ENCODE measurements at places on chromosomes 11 and 22.

- peak; percentile 85 for DNase-seq
- no peak overlapping the region for H3K27ac ChIP-seq
- H3K27me3 ChIP-seq = no peaks in the 10 kb centered on the region
- no peaks in the 10 kb centered on the region for H3K36me3 ChIP-seq
- H3K4me1 ChIP-seq = peaks cover 4% of the 10 kb centered on the region
- H3K4me3 ChIP-seq = no peak overlapping the region
Observed at GRCh38 chr11:10405865-10406592, 49.0 kb upstream of the AMPD3 start.

- no peak overlapping the region for H3K27ac ChIP-seq
- no peaks in the 10 kb centered on the region for H3K27me3 ChIP-seq
- H3K36me3 ChIP-seq = peaks cover 28% of the 10 kb centered on the region
- no peak overlapping the region for H3K4me3 ChIP-seq
- H3K4me1 ChIP-seq = no peaks in the 10 kb centered on the region
Observed at GRCh38 chr11:47541070-47541469, 11.9 kb downstream of the CELF1 start.

GRCh38 chr11:109237636-109238035 lies 184.4 kb upstream of the C11orf87 start:
- no peaks in the 10 kb centered on the region for H3K36me3 ChIP-seq
- H3K27me3 ChIP-seq = no peaks in the 10 kb centered on the region
- no peaks in the 10 kb centered on the region for H3K4me1 ChIP-seq
- H3K4me3 ChIP-seq = no peak overlapping the region

DNA sequence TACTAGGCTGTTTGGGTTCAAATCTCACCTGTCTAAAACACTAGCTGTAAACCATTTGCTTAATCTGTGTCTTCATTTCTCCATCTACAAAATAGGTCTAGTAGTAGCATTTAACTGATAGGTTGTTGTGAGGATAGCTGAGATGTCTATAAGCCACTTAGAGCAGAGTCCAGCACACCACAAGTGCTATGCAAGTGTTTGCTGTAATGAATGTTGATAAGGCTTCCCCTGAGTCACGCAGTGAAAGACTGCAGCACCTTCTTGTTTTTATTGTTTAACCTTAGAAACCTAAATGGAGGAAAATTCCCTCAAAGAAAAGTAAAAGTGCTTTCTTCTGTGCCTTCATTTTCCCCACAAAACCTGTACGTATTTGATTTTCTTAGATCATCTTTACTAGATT lies 23.1 kb upstream of the LDHA start:
- no peak overlapping the region for H3K27ac ChIP-seq
- H3K36me3 ChIP-seq = peaks cover 13% of the 10 kb centered on the region
- H3K27me3 ChIP-seq = no peaks in the 10 kb centered on the region
- H3K4me3 ChIP-seq = no peak overlapping the region

- H3K4me3 ChIP-seq = no peak overlapping the region
- H3K27me3 ChIP-seq = no peaks in the 10 kb centered on the region
- peaks cover 10% of the 10 kb centered on the region for H3K36me3 ChIP-seq
- peak overlapping the region; percentile 38 for H3K27ac ChIP-seq
- no peaks in the 10 kb centered on the region for H3K4me1 ChIP-seq
- no peak for DNase-seq
Observed at GRCh38 chr11:68436985-68437926, 23.3 kb upstream of the PPP6R3 start.

DNA sequence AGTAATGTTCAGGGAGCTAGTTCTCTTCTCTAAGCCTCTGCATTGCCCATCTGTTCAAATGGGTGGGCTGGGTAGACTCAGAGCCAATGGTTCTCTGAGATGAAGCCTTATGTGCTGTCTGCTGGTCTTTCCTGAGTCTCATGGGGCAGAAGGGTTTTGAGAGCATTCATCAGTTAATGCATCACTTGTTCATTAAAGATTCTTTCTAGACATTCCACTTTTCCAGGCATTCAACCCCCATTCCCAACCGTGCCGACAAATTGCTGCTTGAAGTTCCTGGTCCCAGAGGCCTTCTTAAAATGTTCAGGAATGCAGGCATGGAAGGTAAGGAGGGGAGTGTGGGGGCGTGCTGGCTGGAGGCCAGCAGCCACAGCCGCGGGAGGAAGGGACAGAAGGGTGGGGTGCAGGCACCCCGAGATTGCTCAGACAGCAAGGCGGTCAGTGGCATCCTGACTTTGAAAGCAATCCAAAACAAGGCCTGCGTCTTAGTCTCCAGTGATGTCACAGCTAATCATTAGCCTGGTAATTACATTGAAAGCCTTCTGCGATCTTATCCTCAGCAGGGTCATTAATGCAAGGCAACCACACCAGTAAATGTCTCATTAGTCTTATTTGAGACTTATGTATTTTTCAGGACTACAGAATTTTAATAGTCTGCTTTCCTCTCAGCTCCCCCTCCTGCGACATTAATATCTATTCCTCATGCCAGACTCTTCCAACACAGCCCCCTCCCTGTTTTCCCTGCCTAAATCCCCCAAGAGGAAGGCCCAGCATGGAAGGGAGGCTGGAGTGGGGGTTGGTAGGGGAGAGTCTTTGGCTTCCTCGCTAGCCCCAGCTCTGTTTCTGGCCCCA lies 328.8 kb downstream of the MIAT start:
- H3K36me3 ChIP-seq = no peaks in the 10 kb centered on the region
- DNase-seq = no peak
- H3K27ac ChIP-seq = peak overlapping the region; percentile 16
- peaks cover 39% of the 10 kb centered on the region for H3K27me3 ChIP-seq
- no peak overlapping the region for H3K4me3 ChIP-seq
